ENCODE measurements at places on chromosomes 3 and 15.

DNA sequence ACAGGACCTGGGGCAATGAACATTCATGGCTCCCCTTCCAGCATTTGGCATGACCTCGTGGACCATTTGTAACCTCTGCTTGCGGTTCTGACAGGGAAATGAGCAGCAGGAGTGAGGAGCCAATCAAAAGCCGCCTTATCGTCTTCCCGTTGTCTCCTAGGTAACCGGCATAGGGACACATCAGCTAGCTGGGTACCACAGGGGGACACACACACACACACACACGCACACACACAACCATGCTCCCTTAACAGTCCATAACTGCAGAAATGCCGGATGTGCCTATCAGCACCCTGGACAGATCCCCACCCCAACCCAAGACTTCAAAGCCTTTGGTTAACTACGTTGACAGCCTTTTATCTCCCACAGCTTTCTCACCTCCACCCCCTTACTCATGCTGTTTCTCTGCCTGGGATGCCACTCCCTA, 53.4 kb upstream of the CCDC174 start:
- DNase-seq: peak; percentile 16

- DNase-seq: no peak
Observed at GRCh38 chr3:152376351-152377183, 107.8 kb downstream of the MBNL1 start.

DNA sequence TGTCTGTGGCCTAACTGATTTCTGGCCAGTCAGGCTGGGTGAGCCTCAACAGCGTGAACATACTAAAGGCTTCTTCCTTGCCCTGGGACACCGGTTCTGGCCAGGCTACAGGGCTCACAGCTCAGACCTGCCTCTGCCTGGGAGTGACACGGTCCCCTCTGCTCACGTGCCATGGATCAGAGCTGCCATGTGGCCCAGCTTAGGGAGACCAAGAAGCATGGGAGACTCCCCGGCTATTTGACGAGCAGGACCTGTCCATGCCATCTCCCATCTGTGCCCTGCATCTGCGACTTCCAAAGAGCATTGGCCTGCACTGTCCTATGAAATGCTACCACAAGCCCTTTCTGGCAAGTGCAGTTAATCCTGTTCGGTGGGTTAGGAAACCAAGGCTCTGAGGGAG, 57.4 kb downstream of the APBA2 start:
- DNase-seq: no peak

DNA sequence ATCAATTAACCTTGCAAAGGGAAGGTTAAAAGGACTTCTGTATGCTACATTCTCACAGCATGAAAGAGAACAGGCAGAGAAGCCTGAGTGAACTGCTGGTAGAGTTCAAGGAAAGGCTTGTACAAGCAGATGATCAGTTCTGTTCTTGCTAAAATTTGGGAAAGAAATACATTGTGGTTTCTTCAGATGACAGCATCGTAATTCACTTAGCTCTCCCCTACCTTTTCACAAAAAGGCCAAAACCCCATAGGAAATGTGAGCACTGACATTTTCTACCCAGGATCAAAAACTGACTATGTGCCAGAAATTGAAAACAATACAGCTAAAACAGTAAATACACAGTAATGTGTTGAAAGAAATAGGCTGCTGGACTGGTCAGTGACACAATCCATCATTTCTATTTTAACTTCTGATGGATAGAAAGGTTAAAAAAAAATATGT, 216.4 kb downstream of the DPH6 start:
- DNase-seq: no peak

DNA sequence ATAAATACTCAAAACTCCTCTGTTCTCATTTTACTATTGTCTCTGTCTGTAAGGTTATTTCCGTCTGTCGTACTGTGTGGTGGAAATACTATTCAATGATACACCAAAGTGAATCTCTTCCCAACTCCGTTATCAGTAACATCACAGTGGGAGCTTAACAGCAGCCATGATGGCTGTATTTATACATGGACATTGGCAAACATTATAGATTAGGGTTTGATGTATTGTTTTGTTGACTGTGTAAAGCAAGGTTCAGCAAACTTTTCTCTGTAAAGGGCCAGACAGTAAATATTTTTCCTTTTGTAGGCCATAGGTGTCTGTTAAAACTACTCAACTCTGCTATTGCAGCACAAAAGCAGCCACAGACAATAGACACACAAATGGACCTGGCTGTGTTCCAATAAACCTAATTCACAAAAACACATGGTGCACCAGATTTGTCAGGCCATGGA, 23.2 kb downstream of the LIPC start:
- DNase-seq: no peak

DNA sequence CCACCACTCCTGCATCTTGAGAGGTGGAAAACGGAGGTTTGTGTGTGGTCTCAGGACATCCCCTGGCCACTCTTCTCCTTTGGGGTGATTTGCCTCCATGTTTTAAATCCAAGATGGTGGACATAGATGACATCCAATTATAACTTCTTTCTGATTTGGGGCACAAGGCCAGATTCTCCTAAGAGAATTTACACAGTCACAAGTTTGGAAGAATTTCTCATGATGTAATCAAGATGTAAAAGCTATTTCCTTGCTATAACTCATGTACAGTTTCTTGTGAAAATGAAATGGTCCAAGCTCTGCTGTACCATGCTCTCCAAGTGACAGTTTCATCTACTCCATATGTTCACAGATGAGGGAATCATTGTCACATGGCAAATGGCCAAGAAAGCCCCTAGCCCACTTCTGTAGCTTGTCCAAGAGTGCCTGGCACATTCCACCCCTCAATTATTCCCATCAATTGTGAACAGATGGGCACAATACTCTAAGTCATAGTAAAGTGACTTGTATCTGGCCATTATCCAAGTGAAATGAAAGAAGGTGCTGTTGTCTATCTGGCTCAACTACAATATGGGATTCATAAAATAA, 134.6 kb upstream of the ROPN1 start:
- DNase-seq: no peak

- no peak for DNase-seq
Observed at GRCh38 chr3:74787011-74787410, 172.6 kb upstream of the CNTN3 start.

Data from T-helper 9 cell (primary cell).